ENCODE measurements at places on chromosomes 12 and 14. TPM values are rescaled to one million over a fixed set of nuclear protein-coding genes. Genes with fewer than 3 reads are reported as not detected.

The GDF3 gene
- total RNA-seq: not detected

The GIT2 gene
- 20.0 TPM for total RNA-seq

The FGF23 gene
- total RNA-seq: not detected

The CCDC184 gene
- 3.4 TPM for total RNA-seq

The SLC15A5 gene
- total RNA-seq: not detected

The UNC79 gene
- total RNA-seq: 0.02 TPM

The TAS2R20 gene
- total RNA-seq: 0.07 TPM

The EPYC gene
- total RNA-seq: not detected

The ACSS3 gene
- not detected for total RNA-seq

The TAS2R19 gene
- not detected for total RNA-seq

The SLC25A47 gene
- total RNA-seq: not detected

The SCNN1A gene
- total RNA-seq: 6.5 TPM

The GLS2 gene
- 0.09 TPM for total RNA-seq

The SP7 gene
- total RNA-seq: not detected

The NTF3 gene
- not detected for total RNA-seq

The SLCO1B1 gene
- 0.42 TPM for total RNA-seq

The C14orf132 gene
- total RNA-seq: 3.8 TPM

The GALNT9 gene
- total RNA-seq: 6.8 TPM

The LIN7A gene
- total RNA-seq: 0.42 TPM

The CFAP73 gene
- 0.10 TPM for total RNA-seq

The NXPH4 gene
- 6.8 TPM for total RNA-seq

The TMEM117 gene
- total RNA-seq: 2.5 TPM

The AVPR1A gene
- not detected for total RNA-seq

The OTX2 gene
- total RNA-seq: not detected

The GLIPR1L2 gene
- total RNA-seq: 0.14 TPM

Data from A549 treated with RU486 at 1 μM for 4 hours (cell line).